ENCODE measurements at places on chromosomes 7 and 10.
A peak's percentile ranks its signal among the peaks of the same experiment; 100 is the strongest.

- no peak for DNase-seq
These were observed 7.3 kb downstream of the SLC25A13 start for GRCh38 chr7:96314402-96315124.

DNA sequence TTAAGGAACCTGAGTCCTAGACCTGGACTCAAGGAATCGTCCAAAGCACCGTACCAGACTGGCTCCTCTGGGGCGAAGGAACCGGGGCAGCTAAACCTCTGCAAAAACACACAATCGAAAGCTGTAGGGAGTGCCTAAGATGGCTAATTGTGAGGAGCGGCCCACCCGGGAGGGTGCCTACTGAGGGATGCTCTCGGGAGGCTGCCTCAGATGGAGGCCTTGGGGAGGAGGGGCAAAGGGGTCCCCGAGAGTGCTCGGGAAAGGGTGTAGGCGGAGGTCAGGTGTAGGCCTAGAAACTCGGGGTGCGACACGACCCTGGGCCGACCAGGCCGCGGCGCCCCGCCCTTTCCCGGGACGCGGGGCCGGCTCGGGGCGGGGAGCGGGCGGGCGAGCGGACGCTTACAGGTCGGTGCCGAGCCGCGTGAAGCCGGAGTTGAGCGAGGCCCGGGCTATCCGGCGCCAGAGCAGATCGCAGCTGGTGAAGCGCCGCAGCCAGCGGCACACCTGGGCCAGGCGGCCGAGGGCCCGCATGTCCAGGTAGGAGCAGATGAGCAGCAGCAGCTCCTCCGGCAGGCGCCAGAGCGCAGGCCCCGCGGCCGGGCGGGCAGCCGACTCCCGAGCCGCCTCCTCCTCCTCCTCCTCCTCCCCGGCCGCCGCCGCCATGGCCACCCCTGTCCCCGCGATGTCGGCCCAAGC, 844 bp downstream of the FBXW4 start:
- DNase-seq: peak; percentile 84

- DNase-seq: no peak
These were observed 921.9 kb downstream of the LRMDA start for GRCh38 chr10:76353237-76353851.

DNA sequence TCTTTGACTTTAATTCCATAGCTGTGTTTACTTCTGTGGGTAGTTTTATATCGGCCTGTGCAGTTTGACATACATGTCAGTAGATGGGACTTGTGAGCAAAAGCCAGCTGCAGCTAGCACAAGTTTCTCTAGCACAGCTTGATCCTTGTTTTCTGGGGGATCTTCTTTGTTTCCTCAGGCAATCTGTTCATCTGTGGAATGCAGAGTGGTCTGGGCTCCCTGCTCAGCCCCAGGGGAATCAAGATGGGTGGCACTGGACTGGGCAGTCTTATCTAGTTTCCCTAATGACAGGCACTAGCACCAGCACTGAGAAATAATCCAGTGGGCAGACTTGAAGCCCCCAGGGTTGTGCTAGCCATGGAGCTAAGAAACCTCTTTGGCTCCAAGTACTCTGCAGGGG, 40.8 kb downstream of the CYP2C19 start:
- no peak for DNase-seq

DNA sequence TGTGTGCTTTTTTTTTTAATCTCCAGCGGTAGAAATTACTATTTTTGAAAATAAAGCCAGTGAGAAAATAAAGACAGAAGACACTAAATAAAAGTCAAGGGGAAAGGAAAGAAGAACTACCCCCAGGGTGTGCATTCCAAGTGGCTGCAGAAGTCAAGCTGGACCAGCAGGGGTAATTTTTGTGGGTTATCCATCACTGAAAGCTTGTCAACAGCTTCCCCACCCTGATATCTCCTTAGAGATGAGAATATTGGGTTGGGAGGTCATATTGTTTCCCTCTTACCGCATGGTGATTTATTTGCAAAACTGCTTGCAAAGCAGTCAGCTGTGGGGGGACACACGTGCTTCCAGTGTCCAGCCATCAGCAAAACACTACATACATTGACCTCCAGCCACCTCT, 46.4 kb downstream of the FAM107B start:
- no peak for DNase-seq

- DNase-seq: peak; percentile 87
These were observed at the start of gene PDZD8 for GRCh38 chr10:117375360-117376178. Gene PDZD8 (minus strand): TSS chr10:117375440. CDS start chr10:117375227, 213 bp downstream.

DNA sequence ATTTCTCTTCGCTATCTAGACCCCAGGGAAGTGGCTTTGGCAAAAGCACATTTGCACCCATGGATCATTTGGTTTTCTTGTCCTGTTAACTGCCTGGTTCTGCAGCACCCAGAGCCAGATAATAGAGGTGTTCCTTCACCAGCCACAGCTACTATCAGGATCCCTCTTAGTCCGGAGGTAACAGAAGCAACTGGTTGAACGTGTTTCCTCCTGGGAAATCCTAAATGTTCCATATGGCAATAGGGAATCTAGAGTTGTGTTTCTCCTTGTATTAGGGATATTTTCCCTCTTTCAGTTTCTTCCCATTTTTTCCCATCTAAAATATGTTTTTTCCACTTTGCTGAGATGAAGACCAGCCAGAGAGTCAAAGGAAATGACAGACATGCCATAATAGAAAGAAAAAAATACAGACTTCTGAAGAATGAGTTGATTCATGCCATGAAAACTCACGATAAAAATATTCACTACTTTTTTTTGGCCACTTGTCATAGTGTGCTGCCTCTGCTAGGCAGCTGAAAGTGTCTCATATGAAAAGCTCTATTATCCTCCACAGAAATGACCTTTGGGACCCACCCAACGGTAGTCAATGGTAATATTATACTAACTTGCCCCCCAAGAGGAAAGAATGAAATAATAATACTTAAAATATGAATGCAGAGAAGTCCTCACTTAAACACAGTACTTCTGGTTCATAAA, 472.8 kb downstream of the KCNMA1 start:
- no peak for DNase-seq

DNA sequence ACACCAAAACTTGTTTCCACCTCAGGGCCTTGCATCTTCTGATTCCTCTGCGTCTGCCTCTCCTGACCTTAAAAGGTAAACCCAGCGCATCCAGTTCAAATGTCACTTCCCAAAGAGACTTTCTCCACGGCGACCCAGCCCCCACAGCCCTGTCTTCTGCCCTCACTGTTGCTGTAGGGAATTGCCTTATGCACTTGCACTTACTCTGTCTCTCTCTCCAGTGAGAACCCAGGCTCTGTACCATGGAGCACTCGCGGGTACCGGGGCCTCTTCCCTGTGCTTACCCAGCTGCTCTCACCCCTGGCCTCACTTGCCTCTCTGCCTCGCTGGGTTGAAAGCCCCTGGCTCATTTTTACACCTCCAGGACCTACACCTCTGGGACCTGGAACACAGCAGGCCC, 48.4 kb downstream of the AOC1 start:
- DNase-seq: no peak

DNA sequence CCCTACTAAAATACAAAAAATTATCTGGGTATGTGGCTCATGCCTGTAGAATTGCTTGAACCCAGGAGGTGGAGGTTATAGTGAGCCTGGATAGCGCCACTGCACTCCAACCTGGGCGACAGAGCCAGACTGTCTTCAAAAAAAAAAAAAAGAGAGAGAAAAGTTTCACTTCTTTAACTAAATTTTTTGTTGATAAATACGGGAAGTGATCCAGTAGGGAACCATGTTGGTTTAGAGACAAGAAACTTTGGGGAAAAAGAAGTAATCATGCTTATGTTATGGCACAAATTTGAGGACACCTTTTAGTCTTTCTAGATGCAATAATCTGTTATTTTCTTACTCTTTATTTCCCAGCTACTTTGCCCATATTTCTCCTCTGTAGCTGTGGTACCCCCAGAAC, 309.7 kb downstream of the TYW1 start:
- DNase-seq: no peak

DNA sequence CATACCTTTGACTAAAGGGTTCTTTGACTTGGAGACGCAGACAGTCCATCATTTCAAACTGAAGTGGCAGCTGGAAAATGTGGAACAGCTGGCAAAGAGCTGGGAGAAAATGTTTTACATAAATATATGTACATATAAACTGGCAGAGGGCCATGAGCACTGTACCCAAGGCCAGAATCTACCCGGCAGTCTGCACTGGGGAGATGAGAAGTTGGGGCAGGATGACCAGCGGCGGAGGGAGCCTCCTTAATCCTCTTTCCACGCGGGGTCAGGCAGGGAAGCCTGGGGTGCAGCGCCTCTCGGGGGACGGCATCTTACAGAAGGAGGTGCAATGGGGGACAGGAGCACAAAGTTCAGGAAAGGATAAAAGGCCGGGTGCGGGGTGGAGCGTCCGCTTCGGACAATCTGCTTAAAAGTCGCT, 1.3 kb downstream of the GLI3 start:
- no peak for DNase-seq

GRCh38 chr7:22811746-22812280, 10.8 kb downstream of the TOMM7 start:
- no peak for DNase-seq

GRCh38 chr10:130553826-130554225, 417.6 kb downstream of the GLRX3 start:
- no peak for DNase-seq

GRCh38 chr7:142709921-142710320, 39.4 kb upstream of the PRSS1 start:
- DNase-seq: no peak

DNA sequence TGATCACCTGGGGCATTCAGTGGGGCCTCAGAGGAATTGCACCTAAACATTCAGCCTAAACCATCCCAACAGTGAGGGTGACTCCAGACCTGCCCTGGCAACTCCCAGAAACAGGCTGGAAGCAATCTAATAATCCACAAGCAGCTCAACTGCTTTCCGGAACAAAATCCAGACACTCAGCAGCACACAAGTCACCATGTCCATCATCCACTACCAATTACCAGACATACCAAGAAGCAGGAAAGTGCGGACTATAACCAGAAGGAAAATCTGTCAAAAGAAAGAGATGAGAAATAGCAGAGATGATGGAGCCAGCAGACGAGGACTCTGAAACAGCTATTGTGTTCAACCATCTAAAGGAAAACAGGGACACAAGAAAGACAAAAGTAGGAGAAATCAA, 342.6 kb upstream of the ZMIZ1 start:
- DNase-seq: no peak

DNA sequence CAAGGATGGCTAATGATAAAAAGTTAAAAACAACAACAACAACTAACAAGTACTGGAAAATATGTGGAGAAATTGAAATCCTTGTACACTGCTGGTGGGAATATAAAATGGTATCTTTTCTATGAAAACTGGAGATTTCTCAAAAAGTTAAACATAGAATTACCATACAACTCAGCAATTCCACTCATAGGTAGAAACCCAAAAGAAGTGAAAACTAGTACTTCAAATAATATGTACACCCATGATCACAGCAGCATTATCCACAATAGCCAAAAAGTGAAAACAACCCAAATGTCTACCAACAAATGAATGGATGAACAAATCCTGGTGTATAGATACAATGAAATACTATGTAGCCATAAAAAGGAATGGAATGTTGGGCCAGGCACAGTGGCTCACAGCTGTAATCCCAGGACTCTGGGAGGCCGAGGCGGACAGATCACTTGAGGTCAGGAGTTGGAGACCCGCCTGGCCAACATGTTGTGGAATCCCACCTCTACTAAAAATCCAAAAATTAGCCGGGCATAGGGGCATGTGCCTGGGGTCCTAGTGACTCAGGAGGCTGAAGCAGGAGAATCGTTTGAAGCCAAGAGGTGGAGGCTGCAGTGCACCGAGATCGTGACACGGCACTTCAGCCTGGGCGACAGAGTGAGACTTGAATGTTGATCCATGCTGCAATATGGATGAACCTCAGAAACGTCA, 66.8 kb downstream of the SRPK2 start:
- DNase-seq: no peak
